ENCODE measurements at places on chromosomes 5 and 9.

DNA sequence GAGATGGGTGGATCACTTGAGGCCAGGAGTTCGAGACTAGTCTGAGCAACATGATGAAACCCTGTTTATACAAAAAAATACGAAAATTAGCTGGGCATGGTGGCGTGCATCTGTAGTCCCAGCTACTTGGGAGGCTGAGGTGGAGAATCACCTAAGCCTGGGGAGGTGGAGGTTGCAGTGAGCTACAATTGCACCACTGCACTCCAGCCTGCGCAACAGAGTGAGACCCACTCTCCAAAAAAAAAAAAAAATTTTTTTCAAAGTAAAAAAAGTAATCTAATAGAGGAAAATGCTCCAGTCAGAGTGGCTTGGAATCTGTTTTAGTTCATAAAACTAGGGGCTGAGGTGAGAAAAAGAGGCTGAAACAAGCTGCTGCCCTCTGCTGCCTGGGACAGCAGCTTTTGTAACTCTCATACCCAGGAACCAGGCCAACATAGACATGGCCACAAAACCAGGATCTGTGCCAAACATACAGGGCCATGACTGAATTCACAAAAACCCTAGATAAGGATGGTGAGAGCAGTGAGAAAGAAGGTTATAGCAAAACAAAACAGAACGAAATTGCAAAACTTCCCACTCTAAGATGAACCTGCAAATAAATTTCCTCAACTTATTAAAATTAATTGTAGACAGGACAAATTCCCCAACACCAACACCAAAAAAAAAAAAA lies 13.1 kb upstream of the DCAF12 start:
- DNase-seq: peak; percentile 49

GRCh38 chr9:128247226-128247803 lies 28.5 kb downstream of the GOLGA2 start:
- no peak for DNase-seq

GRCh38 chr9:90368241-90368640 lies 274.4 kb downstream of the DIRAS2 start:
- no peak for DNase-seq

GRCh38 chr9:88502552-88503034 lies 32.4 kb upstream of the NXNL2 start:
- no peak for DNase-seq

- DNase-seq: no peak
Observed at GRCh38 chr5:61081741-61082140, 80.5 kb downstream of the SMIM15 start.

GRCh38 chr9:120937127-120937526 lies 10.5 kb upstream of the TRAF1 start:
- DNase-seq: no peak

GRCh38 chr5:93845376-93845775 lies 104.0 kb upstream of the POU5F2 start:
- no peak for DNase-seq

DNA sequence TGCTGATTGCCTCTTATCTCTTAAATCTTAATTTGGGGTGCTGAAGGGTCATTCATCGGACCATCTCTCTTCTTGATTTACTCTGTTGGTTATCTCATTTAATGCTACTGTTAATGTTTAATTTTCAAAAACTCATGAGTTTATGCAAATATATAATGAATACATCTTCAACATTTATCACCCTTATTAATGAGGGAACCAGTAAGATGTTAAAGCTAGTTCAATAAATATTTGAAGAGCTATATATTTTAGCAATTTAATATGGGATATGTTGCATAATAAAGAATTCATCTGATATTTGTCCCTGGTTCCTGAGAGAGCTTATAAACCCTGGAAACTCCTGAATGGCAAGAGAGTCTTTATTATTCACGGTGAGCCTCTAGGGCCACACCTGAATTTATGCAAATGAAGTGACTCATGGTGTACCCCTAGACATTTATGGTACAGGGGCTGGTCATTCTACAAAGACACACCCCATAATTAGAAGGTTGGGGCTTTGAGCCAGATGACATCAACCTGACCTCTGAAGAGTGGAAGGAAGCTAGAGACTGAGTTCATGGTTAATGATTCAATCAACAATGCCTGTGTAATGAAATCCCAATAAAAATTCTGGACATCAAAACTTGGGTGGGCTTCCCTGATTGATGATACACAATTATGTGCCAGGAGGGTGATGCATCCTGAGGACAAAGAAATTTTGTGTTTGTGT lies 339.5 kb upstream of the ZNF608 start:
- no peak for DNase-seq

- DNase-seq: no peak
Observed at GRCh38 chr5:120035815-120036577, 406.6 kb downstream of the FAM170A start.

DNA sequence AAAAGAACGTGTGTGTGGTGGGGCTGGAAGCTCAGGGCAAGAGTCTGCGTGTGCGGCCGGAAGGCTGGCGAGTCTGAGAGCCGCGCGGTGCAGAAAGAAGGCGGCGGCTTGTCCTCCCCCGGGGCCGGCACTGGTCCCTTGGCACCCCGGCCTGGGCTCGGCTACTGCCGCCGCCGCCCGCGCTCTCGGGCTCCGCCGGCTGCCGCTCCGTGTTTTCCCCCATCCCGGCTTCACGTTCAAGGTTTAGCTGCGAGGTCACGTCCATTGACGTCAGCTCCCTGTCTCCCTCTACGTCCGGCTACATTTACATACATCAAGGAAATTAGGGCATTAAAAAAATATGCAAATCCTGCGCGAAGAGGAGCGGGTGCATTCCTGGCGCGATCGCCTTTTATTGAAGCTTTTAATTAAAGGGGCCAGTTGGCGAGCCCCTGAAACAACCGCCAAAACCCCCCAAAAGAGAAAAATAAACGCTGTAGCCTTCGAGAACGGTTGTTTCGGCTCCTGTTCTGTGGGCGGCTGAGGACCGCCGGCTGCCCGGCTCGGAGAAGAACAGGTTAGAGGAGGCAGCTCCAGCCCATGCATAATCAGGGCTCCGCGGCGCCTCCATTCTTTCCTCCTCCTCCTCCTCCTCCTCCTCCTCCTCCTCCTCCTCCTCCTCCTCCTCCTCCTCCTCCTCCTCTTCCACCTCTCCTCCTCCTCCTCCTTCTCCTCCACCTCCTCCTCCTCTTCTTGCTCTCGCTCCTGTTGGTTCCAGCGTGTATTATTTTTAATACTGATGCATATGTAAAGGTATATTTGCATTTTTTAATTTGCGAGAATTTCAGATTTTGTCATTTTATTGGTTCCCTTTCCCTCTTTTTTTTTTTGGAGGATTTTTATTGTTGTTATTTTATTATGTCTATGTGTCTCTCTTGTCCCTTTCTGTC lies 207.0 kb downstream of the MEF2C start:
- no peak for DNase-seq

DNA sequence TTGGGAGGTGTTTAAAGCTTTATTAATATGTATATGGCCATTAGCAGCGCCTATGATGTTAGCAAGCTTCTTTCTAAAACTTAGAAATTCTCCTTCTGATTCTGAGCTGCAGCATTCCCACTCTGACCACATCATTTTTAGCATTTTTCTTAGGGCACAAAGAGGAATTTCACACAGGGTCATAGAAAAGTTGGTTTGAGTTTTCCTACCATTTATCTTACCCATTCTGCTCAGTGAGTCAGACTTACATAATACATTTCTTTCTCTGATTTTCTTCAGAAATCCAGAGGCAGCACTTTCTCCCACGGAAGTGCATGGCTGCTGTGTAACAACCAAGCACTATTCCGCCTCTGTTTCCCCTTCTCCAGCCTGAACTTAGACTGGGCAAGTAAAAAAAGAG lies 246.6 kb downstream of the ARL15 start:
- DNase-seq: no peak

- no peak for DNase-seq
Observed at GRCh38 chr5:175743676-175744210, 85.9 kb downstream of the HRH2 start.

GRCh38 chr5:159198063-159199036 lies 11.0 kb downstream of the RNF145 start:
- DNase-seq: no peak

- no peak for DNase-seq
Observed at GRCh38 chr5:10019236-10019635, 230.5 kb downstream of the ATPSCKMT start.

DNA sequence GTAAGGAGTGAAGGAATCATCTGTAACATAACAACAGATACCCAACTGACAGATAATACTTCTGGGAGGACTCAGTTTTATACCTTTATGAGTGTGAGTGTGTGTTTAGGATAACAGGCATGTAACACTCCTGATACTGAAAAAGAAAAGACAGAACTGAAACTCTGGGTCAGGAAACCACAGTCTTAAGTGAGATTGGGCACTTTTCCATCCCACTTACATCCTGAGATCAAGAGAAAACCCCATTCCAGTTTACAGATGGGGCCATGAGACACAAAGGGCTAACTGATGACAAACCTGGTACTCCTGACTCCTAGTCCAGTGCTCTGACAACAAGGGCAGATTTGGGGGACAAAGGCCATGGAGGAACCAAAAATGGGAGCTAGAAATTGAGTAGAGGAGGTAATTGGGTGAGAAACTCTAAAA lies 18.0 kb downstream of the IL5 start:
- no peak for DNase-seq

- no peak for DNase-seq
Observed at GRCh38 chr9:124871156-124871561, 9.2 kb downstream of the ARPC5L start.

- no peak for DNase-seq
Observed at GRCh38 chr5:126883564-126884245, 106.8 kb downstream of the LMNB1 start.

GRCh38 chr5:73295447-73295846 lies 122.5 kb downstream of the TMEM174 start:
- DNase-seq: peak; percentile 24

DNA sequence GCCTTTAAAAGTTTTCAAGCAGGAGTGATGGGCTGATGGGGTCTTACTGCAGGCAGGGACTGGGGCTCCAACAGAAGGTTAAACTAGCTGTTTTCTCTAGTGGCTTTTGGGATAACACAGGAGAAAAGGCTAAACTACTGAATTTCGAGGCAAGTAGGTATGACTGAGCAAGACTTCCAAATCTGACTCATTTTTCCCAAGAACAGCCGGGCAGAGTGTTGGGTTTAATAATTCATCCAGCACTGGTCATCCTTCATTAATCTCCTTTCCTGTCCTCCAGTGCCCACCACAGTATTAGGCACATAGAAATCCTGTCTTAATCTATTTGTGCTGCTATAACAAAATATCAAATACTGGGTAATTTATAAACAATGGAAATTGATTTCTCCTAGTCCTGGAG lies 20.5 kb downstream of the MSX2 start:
- DNase-seq: no peak

DNA sequence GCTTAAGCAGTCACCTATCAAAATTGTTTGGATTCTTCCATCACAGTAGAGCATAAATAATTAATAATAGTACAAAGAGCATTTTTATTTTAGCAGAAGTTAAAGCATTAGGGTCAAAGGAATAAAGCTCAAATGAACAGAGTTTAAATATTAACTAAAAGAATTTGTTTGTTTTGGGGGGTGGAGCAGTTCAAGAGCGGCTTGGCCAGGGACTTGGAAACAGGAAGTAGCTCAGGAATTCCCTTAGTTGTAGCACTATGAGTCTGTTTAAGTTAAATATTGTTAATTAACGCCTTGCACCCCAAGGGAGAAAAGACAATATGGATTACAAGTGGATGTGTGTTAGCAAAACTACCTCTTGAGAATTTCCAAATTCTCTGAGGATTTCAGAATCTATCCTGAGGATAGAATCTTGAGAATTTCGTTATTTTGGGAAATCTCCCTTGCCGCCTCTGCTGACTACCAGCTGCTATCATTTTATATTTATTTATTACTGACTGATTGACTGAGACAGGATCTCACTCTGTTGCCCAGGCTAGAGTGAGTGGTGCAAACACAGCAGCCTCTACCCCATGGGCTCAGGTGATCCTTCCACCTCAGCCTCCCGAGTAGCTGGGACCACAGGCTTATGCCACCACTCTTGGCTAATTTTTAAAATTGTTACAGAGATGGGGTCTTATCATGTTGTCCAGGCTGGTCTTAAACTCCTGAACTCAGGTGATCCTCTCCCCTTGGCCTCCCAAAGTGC lies 96.7 kb upstream of the CHD1 start:
- DNase-seq: no peak

- peak; percentile 62 for DNase-seq
Observed at GRCh38 chr5:172293054-172293744, 9.6 kb upstream of the UBTD2 start.

GRCh38 chr5:100311806-100312205 lies 223.4 kb upstream of the FAM174A start:
- DNase-seq: no peak

- no peak for DNase-seq
Observed at GRCh38 chr9:93090091-93090655, 5.8 kb upstream of the CARD19 start.

GRCh38 chr9:93903886-93904648 lies 51.1 kb downstream of the BARX1 start:
- no peak for DNase-seq

DNA sequence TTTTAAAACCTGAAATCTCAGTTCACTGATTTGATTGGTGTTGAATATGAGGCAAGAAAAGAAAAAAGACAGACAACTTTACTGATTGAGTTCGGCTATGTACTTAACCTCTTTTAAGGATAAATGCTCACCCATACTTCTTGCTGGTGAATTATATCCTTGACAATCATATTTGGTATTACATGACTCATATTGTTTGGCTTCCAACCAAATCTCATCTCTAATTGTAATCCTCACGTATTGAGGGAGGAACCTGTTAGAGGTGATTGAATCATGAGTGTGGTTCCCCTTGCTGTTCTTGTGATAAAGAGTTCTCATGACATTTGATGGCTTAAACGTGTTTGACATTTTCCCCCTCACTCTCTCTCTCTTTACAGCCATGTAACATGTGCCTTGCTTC lies 255.6 kb upstream of the IZUMO3 start:
- no peak for DNase-seq

- DNase-seq: no peak
Observed at GRCh38 chr9:35726931-35727330, 5.1 kb downstream of the TLN1 start.

Data from NCI-H1694 (cell line).